ENCODE measurements at places on chromosomes 2 and 18.
A peak's percentile ranks its signal among the peaks of the same experiment; 100 is the strongest.

DNA sequence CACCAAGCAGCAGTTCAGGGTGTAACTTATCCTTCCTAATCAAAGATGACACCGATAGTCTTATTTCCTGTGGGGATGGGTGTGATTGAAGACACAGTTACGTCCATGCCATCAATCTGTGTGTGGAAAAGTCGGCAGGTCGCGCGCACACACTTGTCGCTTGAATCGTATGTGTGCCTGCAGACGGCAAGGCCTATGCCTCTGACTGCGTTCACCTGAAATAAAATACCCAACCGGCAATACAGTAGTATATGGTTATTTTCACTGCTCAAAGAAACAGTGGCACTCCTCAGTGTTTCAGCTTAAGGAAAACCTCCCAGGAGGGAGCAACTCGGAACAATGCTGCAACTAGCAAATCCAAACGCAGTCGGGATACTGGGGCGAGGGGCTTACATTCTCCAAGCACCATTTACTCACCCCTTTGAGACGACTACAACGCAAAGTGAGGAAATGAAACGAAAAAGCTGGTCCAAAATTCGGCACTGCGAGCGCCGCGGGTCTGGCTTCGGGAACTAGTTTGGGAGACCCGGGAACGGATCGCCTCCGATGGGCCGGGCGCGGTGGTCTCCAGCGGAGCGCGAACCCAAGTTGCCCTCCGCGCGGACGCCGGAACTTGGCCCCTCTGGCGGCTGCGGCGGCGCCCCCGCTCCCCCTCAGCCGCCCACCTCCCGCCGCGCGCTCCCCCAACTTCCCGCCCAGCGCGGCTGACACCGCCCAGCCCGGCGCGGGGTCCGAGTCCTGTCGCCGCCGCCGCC, 675 bp downstream of the PRKD3 start:
- DNase-seq, result peak; percentile 84

DNA sequence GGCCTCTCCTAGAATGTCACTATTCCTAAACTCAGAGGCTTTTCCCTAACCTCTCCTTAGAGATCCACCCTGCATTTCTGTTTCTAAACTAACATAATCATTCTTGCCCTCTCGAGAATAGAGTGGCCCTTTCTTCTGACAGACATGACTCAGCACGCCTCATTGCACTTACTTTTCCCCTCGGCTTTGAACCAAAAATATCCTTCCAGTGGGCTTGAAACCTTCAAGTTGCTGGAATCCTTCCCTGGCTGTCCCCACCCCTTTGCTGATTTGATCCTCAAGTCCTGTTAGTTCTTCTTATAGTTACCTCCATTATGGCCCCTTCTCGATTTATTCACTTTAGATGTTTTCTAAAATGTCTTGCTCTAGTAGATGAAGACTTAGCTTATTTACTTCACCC, 158.0 kb downstream of the LTBP1 start:
- no peak for DNase-seq

- DNase-seq, result peak; percentile 55
Measured at GRCh38 chr2:100018341-100019193, 123.8 kb downstream of the AFF3 start.

GRCh38 chr2:66851449-66851872, 416.5 kb downstream of the MEIS1 start:
- no peak for DNase-seq

DNA sequence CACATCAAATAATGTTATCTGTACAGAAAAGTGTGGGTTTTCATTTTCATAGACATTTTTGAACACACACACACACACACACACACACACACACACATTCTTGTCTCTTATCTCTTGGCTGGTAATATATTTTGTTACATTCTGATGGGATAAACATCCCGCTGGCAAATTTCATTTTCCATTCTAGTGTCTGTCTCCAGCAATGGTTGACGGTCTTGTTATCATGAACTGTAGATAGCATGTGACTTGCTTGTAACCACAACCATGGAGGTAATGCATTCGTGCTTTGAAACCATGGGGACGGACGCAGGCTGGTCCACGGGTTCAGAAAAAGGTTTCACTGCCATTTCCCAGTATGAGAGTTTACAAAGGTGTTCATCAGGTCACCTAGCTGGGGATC, 156.4 kb downstream of the PPP1R1C start:
- no peak for DNase-seq

- DNase-seq, result no peak
Measured at GRCh38 chr2:156430980-156431358, 5.2 kb upstream of the GPD2 start.

- no peak for DNase-seq
Measured at GRCh38 chr2:128437204-128437565, 118.5 kb upstream of the HS6ST1 start.

Measured in muscle of back (tissue), 13 donors.